Hindlimb muscle (tissue), 1 donor: ENCODE measurements at places on chromosomes 2 and 18. TPM values are rescaled to one million over a fixed set of nuclear protein-coding genes. Genes with fewer than 3 reads are reported as not detected.

CXCR4 gene
- polyA plus RNA-seq: 30.0 TPM

ERMN gene
- not detected for polyA plus RNA-seq

TACR1 gene
- polyA plus RNA-seq: 0.21 TPM

APOB gene
- 0.06 TPM for polyA plus RNA-seq

GRCh38 chr2:229443141-229443540 lies 172.1 kb upstream of the PID1 start:
- DNase-seq: no peak

GRCh38 chr2:125839945-125840344 lies 816.0 kb upstream of the GYPC start:
- no peak for DNase-seq

GRCh38 chr2:135094508-135094907 lies 42.4 kb downstream of the RAB3GAP1 start:
- no peak for DNase-seq

DNA sequence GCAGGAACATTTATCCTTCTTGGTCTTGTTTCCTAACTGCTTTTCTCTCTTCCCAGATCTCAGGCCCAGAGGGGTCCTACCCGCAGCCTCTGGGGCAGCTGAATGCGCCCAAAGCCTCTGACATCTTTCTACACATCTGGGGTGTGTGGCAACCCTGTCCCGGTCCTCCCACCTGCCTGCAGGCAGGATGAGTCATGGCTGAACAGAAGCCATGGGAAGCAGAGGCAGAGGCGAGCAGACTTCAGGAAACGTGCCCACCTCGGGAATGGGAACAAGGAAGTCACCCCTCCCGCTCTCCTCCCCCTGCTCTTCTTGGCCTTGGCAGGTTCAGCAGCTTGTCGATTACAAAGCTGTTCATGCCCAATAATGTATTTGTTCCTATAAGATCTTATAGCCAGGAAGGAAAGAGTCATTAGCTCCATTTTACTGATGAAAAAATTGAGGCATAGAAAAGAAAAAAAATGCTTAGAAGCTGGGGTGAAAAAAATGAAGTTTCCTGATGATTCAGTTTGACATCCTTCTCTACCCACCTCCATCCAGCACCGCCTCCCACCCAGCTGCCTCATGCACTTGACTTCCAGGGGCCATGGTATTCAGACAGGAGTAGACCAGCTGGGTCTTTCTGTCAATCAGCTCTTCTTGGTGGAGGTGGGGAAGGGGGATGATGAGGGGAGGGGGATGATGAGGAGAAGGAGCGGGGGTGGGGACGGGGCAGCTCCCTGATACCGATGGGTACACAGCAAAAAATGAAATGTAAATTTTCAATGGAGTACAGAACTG lies 10.4 kb upstream of the KCNF1 start:
- DNase-seq: no peak
